Activated CD8-positive, alpha-beta memory T cell treated with anti-CD3 and anti-CD28 coated beads, Interleukin-2, amount 10 ng/mL, durations not matched to agents 7 days and 5 days (primary cell): ENCODE measurements at places on chromosomes 7 and 10.

DNA sequence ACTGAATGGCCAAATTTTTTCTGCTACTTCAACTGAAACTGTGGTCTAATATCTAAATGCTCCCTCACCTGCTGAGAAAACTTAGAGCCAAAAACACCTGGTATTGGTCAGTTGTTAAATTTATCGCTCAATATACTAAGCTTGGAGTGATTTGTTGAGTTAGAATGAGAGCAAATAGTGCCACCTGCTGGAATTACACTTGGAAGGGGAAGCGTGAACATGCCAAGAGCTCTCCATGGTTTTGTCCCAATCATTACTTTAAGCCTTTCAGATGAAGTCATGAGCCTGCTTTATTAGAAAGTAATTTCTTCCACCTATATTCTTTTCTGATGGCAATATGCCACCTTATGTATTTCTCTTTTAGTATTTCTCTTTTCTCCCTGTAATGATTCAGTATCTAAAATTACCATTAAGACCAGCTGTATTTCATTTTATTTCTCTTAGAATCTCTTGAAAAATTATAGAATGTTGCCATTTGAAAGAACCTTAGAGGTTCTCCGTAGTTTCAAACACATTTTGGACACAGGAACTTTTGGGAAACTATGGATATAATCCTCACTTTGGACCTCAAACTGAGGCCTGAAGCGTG, 447.8 kb upstream of the C7orf33 start:
- no peak for DNase-seq

GRCh38 chr10:128660726-128661125, 534.5 kb upstream of the MKI67 start:
- DNase-seq: no peak

GRCh38 chr7:101399759-101400158, 37.1 kb downstream of the COL26A1 start:
- no peak for DNase-seq

DNA sequence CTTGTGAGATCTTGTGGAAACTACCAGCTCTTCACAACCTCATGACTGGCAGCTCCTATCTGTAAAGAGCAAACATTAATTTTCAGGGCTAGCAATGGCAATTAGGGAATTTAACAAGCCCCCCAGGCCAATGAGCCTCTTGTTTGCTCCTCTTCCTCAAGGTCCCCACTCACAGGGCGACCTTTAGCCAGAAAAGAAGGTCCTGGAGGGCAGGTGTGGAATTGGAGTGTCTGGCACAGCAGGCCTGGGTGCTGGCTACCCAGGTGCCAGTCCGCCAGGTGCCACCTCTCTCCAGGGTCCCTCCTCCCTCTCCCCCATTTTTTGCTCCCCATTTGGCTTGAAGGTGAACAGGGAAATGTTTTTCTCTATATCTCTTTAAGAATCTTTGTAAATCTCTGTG, 1.9 kb upstream of the CEP55 start:
- no peak for DNase-seq

DNA sequence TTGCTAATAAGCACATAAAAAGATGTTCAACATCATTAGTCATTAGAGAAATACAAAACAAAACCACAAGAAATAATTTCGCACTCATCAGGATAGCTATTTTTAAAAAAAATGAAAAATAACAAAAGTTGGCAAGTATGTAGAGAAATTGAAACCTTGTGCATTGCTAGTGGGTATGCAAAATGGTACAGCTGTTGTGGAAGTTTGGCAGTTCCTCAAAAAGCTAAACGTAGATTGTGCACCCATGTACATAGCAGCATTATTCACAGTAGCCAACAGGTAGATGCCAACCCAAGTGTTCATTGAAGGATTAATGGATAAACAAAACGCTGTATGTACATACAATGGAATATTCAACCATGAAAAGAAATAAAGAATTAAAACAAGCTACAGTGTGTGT, 35.3 kb upstream of the STARD3NL start:
- no peak for DNase-seq

DNA sequence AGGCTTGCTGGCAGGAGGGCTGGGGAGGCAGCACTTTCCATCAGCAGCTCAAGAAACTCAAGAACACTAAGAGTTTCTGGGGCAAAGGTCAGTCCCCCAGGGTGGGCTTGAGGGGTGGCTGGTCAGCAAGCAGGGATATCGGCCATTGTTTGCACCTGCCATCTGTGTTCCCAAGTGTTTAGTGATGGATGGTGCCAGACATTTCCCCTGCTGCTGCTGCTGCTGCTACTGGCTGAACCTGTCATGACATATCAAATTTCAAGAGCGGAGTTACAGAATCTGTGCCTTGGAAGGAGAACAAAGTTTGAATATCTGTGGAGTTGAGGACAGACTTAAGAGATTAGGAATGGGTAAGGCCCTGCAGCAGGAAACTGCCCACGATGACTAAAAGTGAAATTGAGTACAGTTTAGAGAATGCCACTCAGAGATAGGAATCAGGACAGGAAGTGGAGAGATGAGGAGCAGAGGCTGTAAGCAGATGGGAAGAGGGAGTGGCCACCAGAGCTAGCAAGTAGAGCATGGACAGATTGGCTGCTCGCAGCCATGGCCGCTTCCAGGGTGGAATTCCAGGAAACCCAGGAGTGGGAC, 39.2 kb upstream of the PPP1R3C start:
- no peak for DNase-seq

GRCh38 chr10:89371079-89371478, 6.8 kb upstream of the IFIT1B start:
- no peak for DNase-seq
